Activated CD4-positive, alpha-beta memory T cell treated with anti-CD3 and anti-CD28 coated beads, Interleukin-2, amount 10 ng/mL, durations not matched to agents 7 days and 5 days (primary cell): ENCODE measurements at places on chromosomes 7 and 10. TPM values are rescaled to one million over a fixed set of nuclear protein-coding genes. Genes with fewer than 3 reads are reported as not detected.

GRCh38 chr10:68543004-68543918 is 15.9 kb upstream of the SLC25A16 start:
- no peak overlapping the region for H3K27ac ChIP-seq
- H3K4me3 ChIP-seq = no peak overlapping the region
- H3K36me3 ChIP-seq = no peaks in the 10 kb centered on the region
- H3K4me1 ChIP-seq = no peaks in the 10 kb centered on the region
- no peaks in the 10 kb centered on the region for H3K27me3 ChIP-seq
- DNase-seq = no peak

GRCh38 chr7:143429770-143430698 is 13.2 kb upstream of the TAS2R60 start:
- peaks cover 3% of the 10 kb centered on the region for H3K27me3 ChIP-seq
- H3K27ac ChIP-seq = no peak overlapping the region
- no peak overlapping the region for H3K4me3 ChIP-seq
- DNase-seq = no peak
- peaks cover 7% of the 10 kb centered on the region for H3K4me1 ChIP-seq

DNA sequence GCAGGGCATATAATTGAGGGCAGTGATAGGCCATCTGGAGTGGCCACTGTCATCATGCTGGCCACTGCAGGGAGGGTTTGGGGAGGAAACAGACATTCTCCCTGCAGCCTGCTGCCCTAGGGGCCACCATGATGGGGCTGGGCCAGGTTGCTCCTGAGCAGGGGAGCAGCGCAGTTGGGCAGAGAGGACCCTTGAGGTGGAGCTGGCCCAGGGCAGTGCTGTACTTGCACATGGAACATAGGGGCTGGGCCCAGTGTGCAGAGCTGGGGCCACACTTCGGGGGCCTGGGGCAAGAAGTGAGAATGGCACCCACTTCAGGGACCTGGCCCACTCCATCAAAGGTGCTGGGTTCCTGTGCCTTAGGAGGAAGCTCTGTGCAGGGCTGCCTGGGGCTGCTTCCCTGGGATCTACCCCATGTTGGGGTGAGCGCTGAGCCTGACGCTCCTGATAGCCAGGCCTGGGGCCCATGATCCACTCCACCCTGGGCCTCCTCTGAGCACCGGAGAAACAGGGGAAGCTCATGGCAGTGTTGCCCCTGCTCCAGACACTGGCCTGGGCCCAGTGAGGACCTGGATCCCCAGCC is 21.3 kb upstream of the NUB1 start:
- DNase-seq = no peak
- H3K36me3 ChIP-seq = peaks cover 12% of the 10 kb centered on the region
- H3K4me3 ChIP-seq = no peak overlapping the region
- H3K4me1 ChIP-seq = peaks cover 5% of the 10 kb centered on the region
- peaks cover 6% of the 10 kb centered on the region for H3K27me3 ChIP-seq

DNA sequence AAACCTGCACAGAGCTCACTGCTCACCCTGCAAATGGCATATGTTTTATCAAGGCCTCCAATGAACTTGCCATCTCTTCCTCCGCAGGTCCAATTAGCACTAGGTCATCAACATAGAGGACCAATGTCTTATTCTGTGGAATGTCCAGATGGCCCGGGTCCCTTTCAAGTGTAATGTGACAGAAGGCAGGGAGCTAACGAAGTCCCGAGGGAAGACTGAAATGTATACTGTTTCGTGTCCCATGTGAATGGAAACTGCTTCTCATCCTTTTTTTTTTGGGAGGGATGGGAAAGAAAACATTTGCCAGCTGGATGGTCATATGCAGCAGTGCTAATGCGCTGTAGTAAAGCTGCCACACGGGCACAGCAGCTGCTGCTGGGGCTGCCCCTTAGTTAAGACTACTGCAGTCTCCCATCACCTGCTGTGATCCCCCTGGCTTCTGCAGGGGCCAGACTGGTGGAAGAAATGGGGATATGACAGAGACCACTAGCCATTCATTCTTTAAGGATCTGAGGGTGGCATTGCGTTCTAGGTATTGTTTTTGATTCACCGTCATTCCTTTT is 61.7 kb upstream of the CCNY start:
- no peak overlapping the region for H3K27ac ChIP-seq
- peaks cover 5% of the 10 kb centered on the region for H3K4me1 ChIP-seq
- peaks cover 2% of the 10 kb centered on the region for H3K27me3 ChIP-seq
- H3K4me3 ChIP-seq = no peak overlapping the region
- peaks cover 2% of the 10 kb centered on the region for H3K36me3 ChIP-seq

Gene DMBT1
- total RNA-seq = not detected

- no peak overlapping the region for H3K27ac ChIP-seq
- peaks cover 20% of the 10 kb centered on the region for H3K4me1 ChIP-seq
- H3K36me3 ChIP-seq = no peaks in the 10 kb centered on the region
- H3K27me3 ChIP-seq = peaks cover 89% of the 10 kb centered on the region
- no peak overlapping the region for H3K4me3 ChIP-seq
Measured at GRCh38 chr7:27194002-27194352, 5.9 kb downstream of the HOXA13 start.

GRCh38 chr10:107164992-107165391 is 486 bp upstream of the SORCS1 start:
- no peaks in the 10 kb centered on the region for H3K4me1 ChIP-seq
- no peak overlapping the region for H3K4me3 ChIP-seq
- H3K36me3 ChIP-seq = no peaks in the 10 kb centered on the region
- no peak overlapping the region for H3K27ac ChIP-seq
- DNase-seq = no peak

DNA sequence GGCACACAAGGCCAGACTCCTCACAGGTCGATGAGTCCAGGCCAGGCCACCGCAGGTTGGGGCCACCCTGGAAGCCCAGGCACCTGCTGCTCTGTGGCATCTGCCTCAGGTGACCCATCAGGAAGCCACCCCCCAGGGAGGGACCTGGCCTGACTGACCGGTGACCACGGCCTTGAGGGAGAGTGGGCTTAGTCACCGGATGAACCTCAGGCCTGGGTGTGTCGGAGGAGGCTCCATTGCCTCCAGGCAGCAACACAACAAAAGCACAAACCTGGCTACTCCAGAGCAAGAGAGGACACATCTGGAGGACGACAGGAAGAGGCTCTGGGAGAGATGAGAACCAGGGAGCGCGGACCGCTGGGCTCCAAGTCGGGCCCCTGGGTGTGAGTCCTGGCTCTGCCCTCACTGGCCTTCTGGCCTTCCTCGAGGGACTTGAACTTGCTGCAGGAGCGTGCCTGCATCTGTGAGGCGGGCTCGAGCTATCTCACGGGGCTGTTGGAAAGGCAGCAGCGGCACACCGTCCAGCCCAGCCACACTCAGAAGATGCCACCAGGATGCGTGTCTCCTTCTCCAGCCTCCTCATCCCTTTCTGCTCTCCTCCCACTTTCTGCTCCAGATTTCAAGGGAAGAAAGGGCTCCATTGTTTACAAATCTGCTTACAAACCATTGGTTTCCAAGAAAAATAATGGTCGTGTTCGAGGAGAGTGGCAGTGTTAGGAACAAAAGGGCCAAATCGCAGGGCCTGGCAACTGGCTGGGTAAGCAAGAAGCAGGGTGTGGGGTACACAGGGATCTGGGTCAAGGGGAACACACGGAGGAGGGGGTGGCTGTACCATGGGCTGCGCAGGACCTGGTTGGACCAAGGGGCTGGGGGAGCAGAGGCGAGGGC is 152.9 kb downstream of the ADAM12 start:
- H3K27me3 ChIP-seq = no peaks in the 10 kb centered on the region
- no peak for DNase-seq
- H3K36me3 ChIP-seq = no peaks in the 10 kb centered on the region
- H3K4me3 ChIP-seq = no peak overlapping the region
- no peak overlapping the region for H3K27ac ChIP-seq

DNA sequence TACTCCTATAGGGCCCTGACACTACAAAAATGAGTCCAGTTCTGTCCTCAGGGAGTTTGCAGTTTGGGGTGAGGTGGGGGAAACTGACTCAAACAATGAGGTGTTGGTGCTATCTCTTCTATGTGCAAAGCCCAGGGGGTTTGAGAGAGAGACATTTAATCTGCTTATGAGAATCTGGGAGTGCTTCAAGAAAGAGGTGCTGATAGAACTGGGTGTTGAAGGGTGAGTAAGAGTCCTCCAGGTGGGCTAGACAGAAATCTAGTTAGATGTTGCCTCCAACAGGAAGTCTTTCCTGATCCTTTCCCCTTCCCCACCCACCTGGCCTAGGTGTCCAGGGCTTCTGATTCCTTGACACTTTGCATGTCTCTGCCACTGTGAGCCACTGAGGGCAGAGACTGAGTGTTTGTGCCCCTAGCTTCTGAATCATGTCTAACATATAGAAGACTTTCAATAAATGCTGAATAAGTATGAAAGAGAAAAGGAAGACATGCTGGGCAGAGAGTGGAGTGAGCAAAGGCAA is 53.0 kb downstream of the FAM241B start:
- no peak overlapping the region for H3K4me3 ChIP-seq
- no peaks in the 10 kb centered on the region for H3K36me3 ChIP-seq
- DNase-seq = no peak
- no peaks in the 10 kb centered on the region for H3K4me1 ChIP-seq
- H3K27ac ChIP-seq = no peak overlapping the region
- H3K27me3 ChIP-seq = peaks cover 20% of the 10 kb centered on the region

DNA sequence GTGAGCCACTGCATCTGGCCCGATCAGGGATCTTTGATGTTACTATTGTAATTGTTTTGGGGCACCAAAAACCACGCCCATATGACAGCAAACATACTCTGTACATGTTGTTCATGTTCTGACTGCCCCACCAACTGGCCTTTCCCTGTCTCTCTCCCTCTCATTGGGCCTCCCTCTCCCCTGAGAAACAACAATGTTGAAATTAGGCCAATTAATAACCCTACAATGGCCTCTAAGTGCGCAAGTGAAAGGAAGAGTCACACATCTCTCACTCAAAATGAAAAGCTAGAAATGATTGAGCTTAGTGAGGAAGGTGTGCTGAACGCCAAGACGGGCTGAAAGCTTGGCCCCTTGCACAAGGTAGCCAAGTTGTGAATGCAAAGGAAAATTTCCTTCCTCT is 50.3 kb upstream of the SDK1 start:
- no peak overlapping the region for H3K27ac ChIP-seq
- H3K4me3 ChIP-seq = no peak overlapping the region
- peaks cover 6% of the 10 kb centered on the region for H3K4me1 ChIP-seq
- DNase-seq = no peak
